ENCODE measurements at places on chromosomes 1 and 21.

- DNase-seq: no peak
Observed at GRCh38 chr1:53391296-53391695, 63.4 kb upstream of the LRP8 start.

DNA sequence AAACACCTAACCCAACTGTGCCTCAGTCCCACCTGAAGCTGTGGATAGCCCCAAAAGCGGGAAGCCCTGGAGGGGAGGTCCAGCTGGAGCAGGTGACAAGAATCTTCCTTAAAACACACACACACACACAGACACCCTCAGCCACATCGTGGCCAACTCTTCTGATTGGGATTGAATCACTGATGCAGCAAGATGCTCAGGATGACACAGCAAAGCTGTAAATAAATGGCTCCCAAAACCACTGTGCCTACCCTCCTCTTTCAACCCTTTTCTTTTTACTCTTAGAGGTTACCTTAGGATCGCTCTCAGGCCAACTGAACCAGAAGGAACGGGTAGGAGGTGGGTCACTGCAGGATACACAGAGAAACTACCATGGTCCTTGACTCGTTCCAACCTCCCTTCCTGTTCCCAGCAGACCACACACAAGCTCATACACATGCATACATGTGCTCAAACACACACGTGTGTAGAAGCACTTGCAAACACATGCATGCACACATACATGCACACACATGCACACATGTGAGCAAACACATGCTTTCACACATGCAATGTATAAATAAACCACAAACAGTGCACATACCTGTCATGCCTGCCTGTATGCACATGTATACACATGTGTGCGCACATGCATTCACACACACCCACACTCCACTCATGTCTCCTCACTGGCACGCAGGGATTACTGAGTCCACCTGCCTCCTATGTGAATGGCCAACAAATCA lies 14.4 kb downstream of the CAPN9 start:
- no peak for DNase-seq

GRCh38 chr1:78005755-78006154 lies 1.0 kb downstream of the DNAJB4 start:
- no peak for DNase-seq

DNA sequence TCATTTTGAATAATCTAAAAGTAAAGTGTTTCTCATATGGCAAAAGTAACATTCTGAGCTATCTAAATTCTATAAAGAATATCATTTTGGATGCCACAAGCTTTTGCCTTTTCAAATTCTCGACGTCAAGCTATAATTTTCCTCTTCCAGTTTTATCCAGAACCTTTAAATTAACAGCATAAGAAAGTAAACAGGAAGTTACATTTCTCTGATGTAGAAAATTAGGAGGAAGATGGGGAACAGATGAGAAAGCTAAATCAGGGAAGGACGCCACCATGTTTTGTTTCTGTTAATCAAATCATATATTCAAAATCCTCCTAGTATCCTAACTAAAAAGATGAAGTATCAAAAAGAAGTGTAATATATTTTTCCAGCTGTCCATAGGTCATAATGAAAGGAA lies 8.8 kb upstream of the CAMSAP2 start:
- DNase-seq: no peak

DNA sequence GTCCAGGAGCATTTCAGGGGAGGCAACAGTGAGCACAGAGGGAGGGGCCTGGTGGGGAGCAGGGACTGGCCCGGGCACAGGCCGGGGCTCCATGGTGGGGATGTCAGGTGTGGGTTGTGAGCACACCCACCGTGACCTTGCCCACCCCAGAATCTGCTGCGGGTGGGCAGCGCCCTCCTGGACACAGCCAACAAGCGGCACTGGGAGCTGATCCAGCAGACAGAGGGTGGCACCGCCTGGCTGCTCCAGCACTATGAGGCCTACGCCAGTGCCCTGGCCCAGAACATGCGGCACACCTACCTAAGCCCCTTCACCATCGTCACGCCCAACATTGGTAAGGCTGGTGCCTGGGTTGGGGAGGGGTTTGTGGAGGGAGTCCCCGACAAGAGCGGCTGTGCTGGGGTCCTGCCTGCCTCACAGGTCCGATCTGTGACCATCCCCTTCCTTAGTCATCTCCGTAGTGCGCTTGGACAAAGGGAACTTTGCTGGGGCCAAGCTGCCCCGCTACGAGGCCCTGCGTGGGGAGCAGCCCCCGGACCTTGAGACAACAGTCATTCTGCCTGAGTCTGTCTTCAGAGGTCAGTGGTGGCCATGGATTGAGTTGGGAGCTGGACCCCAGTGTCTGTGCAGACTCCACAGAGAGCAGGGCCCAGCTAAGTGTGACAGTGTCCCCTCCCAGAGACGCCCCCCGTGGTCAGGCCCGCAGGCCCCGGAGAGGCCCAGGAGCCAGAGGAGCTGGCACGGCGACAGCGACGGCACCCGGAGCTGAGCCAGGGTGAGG lies 14.3 kb downstream of the PSRC1 start:
- peak; percentile 61 for DNase-seq

- DNase-seq: no peak
Observed at GRCh38 chr1:235923466-235924021, 56.8 kb upstream of the LYST start.

GRCh38 chr1:221625026-221625425 lies 116.9 kb downstream of the DUSP10 start:
- DNase-seq: no peak

DNA sequence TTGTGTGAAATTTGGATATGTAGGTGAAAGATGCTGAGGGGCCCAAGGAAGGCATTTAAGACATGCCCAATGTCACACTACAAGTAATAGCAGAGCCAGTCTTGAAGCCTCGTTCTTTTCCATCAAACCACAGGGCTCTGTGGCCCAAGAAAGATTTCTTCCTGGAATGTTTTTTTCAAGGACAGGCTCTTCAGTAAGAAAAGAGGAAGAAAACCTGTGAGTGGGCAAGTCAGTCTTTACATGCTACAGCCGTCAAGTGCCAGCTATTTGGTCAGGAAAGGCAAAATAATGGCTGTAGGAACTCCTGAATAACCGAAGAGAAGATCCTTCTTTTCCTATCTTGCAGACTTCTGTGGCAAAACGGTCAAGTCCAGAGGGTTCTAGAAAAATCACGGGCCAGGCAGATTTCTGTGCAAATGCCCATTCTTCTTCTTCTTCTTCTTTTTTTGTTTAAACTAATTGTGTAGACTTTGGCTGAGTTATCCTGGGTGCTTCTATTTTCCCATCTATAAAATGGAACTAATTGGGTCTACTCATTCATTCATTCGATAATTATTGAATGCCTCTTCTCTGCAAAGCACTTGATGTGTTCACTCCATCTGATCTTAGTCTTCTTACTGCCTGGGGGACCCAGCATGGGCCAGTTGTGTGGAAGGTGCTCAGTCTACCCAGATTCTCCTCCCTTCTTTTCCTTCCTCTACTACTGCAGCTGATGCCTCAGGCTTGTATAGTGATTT lies 1.9 kb upstream of the ID3 start:
- DNase-seq: no peak

DNA sequence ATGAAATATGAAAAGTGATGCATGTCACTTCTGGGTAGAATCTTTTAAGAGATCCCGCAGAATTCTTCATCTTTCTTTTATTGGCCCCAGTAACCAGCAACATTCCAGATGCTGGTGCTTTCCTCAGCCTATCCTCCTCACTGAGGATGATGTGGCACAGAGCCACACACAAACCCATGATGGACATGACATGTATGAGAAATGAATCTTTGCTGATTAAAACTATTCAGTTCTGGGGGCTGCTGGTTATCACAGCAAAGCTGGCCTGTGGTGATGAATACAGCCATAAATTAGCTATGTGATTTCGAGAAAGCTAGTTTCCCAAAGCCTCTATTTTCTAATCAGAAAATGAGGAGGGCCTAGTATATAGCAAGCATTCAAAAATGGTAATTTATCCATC lies 8.3 kb upstream of the ERICH3 start:
- DNase-seq: no peak

DNA sequence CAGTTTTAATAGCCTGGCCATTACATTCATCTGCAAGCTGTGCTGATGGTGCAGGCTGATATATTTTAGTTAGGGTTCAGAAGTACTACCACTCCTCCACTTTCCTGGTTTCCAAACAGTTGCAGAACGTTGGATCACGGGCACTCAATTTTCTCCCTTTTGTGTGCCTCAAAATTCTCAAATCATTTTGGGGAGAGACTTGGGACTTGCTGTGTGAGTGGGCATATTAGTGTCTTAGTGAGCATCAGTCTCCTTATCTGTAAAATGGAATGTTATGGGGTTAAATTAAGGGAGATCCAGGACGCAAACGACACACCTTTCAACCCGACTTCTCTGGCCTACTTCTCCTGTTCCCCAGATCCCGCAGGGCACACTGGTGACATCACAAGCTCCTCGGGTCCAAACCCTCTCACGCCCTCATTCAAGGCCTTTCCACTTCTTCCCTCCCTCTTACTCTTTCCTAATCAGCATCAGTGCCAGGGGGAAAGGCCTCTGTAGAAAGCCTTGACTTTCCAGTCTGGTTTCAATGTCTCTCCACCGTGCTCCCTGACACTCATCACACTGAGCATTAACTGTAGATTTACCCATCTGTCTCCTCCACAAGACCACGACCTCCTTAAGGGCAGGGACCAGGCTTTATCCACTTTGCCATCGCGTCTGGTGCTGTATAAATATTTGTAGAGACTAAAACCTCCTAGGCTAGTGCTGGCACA lies 1.2 kb downstream of the PIGP start:
- DNase-seq: peak; percentile 72

DNA sequence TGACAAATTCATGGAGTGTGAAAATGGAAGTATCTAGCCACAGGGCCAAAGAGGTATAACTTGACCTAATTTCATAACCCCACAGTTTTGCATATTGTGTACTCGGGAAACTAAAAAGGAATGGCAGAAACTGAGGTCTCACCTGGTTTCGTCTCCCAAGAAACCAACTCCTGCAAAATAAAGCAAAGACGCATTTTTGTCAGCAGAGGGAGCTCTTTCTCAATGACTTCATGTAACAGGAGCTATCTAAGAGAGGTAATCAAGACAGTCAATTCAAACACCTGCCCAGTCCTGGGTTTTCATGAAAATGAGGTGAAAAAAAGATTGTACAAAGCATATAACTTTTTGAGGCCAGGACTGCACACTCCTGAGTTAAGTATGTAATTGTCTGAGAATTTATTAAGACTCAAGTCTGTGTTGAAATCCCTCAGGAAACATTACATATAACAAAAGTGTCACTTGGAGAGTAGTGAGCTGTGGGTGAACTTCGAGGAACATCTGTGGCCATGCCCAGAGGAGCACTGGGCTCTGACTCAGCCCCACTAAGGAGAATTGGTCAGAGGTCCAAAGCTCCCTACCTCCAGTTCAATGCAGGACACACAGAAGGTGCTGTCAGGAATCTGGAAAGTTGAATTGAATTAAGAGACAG lies 17.6 kb downstream of the FCRL4 start:
- no peak for DNase-seq

DNA sequence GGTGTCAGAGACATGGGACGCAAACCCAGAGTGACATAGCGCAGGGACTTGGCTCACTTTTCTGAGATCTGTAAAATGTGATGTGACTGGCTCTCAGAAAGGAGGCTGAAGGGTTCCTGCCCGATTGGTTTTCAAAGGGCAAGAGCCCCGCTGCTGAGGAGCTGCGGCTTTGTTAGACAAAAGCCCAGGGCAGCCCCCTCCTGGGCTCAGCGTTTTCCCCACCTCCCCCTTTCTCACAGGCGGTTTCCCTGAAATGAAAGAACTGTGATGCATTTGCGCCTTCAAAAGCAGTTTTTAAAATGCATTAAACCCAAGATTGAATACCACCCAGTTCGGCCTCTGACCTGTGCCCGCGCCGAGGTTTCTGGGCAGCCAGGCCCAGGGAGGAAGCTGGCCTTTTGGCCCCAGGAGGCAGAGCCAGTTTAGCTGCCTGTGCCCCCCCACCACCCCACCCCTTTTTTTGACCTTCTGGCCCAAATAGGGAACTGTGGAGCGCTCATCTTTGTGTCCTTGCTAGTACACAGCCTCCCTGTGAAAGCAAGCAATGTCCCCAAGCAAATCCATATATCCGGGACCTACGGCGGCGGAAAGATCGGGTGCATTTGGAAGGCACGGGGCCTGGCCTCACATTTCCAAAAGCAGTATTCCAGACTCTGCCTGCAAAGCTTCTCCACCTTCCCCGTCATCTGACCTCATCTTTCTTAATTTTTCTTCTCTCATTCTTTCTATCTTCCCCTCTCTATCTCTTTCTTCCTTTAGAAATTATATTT lies 28.6 kb downstream of the CD247 start:
- no peak for DNase-seq

DNA sequence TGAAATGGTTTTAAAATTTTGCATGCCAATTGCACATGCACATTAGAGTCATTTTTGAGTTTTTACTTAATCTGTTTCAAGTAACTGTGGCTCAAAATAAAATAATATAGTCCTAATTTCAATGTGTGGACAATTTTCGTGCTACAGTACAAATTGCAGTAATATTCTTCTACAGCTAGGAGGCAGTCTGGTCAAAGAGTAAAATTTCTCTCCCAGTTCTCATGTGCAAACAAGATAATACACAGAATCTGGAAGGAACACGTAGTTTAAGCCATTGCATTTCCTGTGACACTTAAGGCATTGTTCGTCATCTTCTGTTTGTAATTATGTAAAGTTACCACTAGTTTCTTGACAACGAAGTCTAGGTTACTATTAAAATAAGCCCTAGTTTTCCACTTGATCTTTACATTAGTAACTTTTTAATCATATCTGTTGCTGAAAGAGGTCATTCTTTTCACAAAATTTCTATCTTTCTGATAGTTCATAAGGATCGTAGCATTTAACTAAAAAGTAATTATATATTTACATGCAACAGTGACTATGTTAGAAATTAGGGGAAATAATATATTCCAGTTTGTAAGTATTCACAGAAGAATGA lies 28.9 kb downstream of the ODR4 start:
- no peak for DNase-seq

GRCh38 chr1:38803647-38804046 lies 55.9 kb downstream of the RRAGC start:
- DNase-seq: no peak

DNA sequence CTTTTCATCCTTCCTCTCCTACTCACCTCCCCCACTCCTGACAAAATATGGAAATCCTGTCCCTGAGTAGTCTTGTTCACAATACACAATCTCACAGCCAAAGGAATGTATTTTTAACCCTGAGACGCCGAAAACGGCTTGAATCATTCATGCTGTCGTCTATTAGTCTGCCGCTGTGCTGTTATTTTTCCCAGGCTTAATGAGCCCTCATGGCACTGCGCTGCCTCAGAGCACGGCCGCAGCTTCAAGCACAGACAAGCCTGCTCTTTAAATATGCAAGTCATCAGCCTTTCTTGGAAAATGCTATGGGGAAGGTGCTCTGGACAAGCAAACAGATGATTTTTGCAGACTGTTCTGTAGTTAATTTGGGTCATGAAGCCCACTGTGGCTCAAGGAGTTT lies 302.7 kb downstream of the DISC1 start:
- no peak for DNase-seq

- DNase-seq: no peak
Observed at GRCh38 chr1:66540434-66541032, 6.6 kb downstream of the SGIP1 start.

DNA sequence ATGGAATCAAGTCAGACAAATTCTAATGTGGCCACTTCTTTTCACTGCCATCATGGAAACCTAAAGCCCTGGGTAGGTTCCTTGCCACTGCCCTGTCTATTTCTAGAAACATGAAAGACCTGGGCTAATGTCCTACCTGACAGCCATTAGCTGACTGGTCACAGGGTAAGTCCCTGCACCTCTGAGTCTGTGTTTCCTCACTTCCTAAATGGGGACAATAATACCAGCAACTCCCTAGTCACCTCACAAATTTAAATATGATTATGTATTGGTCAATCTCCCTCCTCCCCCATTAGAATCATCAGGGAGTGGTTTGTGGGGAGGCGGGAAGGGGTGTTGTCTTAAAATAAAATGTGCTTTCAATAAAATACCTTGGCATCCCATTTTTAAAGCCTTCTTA lies 2.2 kb downstream of the CREG1 start:
- DNase-seq: no peak
